Fibroblast of lung (primary cell): ENCODE measurements at places on chromosomes 5 and 9. TPM values are rescaled to one million over a fixed set of nuclear protein-coding genes. Genes with fewer than 3 reads are reported as not detected.

DNA sequence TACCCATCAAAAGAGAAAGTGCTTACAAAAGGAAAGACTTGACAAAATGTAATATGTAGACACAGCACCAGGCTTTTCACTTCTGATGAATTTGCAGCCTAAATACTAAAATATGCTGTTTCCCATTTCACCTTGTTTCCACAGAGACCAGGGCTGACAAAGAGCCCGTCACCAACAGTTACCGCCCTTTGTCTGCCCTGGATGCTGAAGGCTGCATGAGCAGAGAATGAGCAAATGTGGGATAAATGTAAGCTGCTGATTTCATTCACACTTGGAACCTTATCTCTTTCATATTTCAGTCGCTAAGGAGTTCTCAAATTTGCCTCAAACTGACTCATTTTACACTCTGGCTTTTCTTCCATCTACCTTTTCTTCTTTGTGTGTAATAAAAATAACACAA lies 213.9 kb downstream of the TMEM167A start:
- no peak overlapping the region for H3K27ac ChIP-seq
- H3K36me3 ChIP-seq = no peaks in the 10 kb centered on the region

GRCh38 chr9:124599121-124599795 lies 92.1 kb upstream of the NR5A1 start:
- H3K4me3 ChIP-seq = no peak overlapping the region
- no peak for DNase-seq
- H3K27ac ChIP-seq = no peak overlapping the region
- H3K27me3 ChIP-seq = peaks cover 4% of the 10 kb centered on the region

DNA sequence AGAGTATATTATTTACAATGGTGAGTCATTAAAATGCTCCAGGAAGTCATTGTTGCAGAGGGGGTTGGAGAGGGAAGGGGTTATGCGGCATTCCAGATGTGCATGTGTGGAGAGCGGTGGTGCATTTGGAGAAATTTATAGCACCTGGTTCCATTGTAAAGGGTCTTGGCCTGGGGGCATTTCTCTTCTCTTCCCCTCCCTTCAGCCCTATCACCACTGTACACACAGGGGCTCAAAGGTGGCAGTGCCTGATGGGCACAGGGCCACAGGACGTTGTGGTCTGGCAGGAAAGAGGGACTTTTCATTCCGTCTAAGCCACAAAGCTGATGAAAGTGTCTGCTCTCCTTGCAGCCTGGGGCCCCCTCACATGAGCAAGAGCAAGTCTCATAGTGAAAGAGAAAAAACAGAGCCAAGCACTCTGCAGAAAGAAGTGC lies 442.4 kb upstream of the ZNF462 start:
- no peak overlapping the region for H3K4me3 ChIP-seq
- H3K27me3 ChIP-seq = no peaks in the 10 kb centered on the region
- H3K4me1 ChIP-seq = no peaks in the 10 kb centered on the region
- no peaks in the 10 kb centered on the region for H3K36me3 ChIP-seq
- no peak overlapping the region for H3K27ac ChIP-seq
- DNase-seq = peak; percentile 53

- no peak overlapping the region for H3K27ac ChIP-seq
- no peaks in the 10 kb centered on the region for H3K27me3 ChIP-seq
- DNase-seq = no peak
- H3K4me3 ChIP-seq = no peak overlapping the region
Observed at GRCh38 chr9:87781331-87781730, 55.4 kb downstream of the CTSL start.

GRCh38 chr5:116856271-116856670 lies 281.6 kb upstream of the SEMA6A start:
- no peaks in the 10 kb centered on the region for H3K4me1 ChIP-seq
- no peak overlapping the region for H3K27ac ChIP-seq
- H3K36me3 ChIP-seq = no peaks in the 10 kb centered on the region
- no peaks in the 10 kb centered on the region for H3K27me3 ChIP-seq

The GKAP1 gene
- 2.6 TPM in 2 replicates for total RNA-seq

DNA sequence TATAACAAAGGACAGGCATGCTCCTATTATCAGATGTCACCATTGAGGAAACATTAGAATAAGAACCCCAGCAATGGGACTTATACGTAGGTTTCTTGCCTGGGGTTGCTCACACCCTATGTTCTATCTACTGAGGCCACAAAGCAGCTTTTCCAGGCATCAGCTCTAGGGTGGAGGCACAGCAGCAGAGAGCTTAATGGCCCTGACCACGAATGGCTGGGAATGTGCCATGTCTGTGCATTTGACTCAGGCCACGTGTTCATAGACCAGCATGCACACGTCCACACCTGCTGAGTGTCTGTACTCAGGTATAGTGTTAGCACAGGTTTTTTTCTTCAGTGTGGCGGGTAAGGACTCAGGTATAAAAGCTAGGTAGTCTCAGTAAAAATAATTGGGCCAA lies 129.4 kb downstream of the AOPEP start:
- H3K4me1 ChIP-seq = no peaks in the 10 kb centered on the region
- DNase-seq = no peak
- no peaks in the 10 kb centered on the region for H3K36me3 ChIP-seq
- H3K27ac ChIP-seq = no peak overlapping the region
- no peak overlapping the region for H3K4me3 ChIP-seq
- H3K27me3 ChIP-seq = no peaks in the 10 kb centered on the region

- H3K27me3 ChIP-seq = no peaks in the 10 kb centered on the region
- no peak overlapping the region for H3K4me3 ChIP-seq
- H3K36me3 ChIP-seq = no peaks in the 10 kb centered on the region
- DNase-seq = no peak
- H3K27ac ChIP-seq = no peak overlapping the region
Observed at GRCh38 chr5:9610364-9610763, 19.8 kb downstream of the TAS2R1 start.

GRCh38 chr9:607417-607816 lies 234.1 kb upstream of the DMRT1 start:
- H3K4me1 ChIP-seq = no peaks in the 10 kb centered on the region
- no peaks in the 10 kb centered on the region for H3K27me3 ChIP-seq
- no peak overlapping the region for H3K27ac ChIP-seq
- no peak overlapping the region for H3K4me3 ChIP-seq
- no peak for DNase-seq
- H3K36me3 ChIP-seq = no peaks in the 10 kb centered on the region

The F2R gene
- total RNA-seq = 164 and 265 TPM in 2 replicates

DNA sequence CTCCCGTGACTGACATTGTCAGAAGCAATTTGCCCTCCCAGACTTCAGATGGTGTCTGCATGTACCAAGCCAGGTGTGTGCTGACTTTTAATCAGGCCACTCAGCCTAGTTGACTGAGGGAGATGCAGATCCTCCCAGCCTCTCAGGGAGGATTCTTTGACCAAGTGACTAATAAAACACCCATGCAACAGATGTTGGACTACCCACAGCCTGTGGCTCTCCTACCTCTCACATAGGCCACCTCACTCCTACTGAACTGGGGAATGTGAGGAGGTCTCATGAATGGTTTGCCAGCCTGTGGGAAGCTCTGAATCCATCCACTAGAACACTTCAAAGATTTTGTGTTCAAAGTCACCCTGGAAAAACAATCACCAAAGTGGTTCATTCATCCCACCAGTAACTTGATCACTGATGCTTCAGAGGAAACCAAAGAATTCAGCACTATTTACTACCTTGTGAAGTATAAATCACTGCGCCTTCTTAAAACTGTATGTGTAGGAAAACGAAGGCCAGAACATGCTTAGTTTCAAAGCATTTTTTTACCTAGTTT lies 80.1 kb downstream of the ESM1 start:
- no peak overlapping the region for H3K27ac ChIP-seq
- no peak overlapping the region for H3K4me3 ChIP-seq
- DNase-seq = no peak
- H3K36me3 ChIP-seq = no peaks in the 10 kb centered on the region

DNA sequence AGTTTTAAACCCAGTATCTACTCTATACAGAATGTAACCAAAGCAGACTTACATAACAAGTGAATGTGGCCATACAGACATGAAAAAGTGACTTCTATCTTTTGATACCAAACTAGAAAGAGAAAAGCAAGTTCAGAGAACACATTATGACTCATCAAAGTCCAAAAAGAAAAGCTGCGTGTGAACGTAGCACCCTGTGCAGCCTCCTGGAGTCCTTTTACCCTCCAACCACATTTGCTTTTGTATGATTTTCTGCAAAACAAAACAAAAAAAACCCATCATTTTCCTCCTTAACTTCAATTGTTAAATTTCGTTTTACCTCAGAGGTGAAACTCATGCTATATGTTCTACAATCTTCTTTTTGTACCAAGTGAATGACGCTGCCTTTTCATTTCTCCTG lies 2.8 kb upstream of the SMARCA2 start:
- no peak overlapping the region for H3K27ac ChIP-seq
- no peak overlapping the region for H3K4me3 ChIP-seq
- peaks cover 4% of the 10 kb centered on the region for H3K4me1 ChIP-seq
- no peaks in the 10 kb centered on the region for H3K27me3 ChIP-seq

DNA sequence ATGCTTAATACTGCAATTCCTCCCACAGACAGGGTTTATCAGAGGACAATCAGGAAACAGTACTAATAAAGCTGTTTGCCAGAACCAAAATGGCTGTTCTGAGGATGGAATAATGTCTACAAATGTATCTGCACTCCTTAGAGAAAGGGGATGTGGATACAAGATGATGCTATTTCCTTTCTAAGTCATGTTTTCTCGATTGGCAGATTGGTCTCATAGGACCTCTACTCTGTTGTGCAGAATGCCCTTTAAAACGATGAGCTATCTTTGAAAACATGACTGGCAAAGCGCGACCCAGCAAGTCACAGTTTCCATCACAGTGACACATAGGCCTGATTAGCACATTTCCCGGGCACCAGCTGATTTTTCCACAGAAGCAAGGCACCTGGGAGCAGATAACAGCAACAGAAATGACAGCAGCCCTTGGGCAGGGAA lies 54.0 kb downstream of the AOPEP start:
- DNase-seq = no peak
- no peaks in the 10 kb centered on the region for H3K36me3 ChIP-seq
- peaks cover 4% of the 10 kb centered on the region for H3K4me1 ChIP-seq
- H3K4me3 ChIP-seq = no peak overlapping the region
- no peaks in the 10 kb centered on the region for H3K27me3 ChIP-seq

GRCh38 chr9:14535161-14535955 lies 157.9 kb downstream of the ZDHHC21 start:
- H3K27me3 ChIP-seq = no peaks in the 10 kb centered on the region
- no peaks in the 10 kb centered on the region for H3K4me1 ChIP-seq
- H3K36me3 ChIP-seq = no peaks in the 10 kb centered on the region

The PCDHA12 gene
- total RNA-seq = 0.26 and 0.50 TPM in 2 replicates

The FBP2 gene
- total RNA-seq = not detected in 2 replicates

DNA sequence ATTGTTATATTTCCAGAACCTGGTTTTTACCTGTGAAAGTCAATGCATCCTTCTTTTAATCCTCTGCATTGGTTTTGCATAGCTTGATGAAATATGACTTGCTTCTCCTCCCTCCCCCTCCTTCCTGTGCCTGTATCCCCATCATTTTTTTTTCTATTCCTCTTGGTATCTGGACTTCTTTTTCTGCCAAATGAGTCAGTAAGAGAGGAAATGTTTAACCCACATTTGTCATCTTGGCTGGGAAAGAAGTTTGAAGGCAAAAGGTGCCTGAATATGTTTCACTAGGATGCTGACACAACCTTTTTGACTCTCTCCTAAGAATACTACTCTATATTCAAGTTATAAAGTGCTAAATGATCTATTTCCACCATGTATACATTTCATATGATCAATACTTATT lies 35.5 kb upstream of the CDKN2B start:
- no peak overlapping the region for H3K4me3 ChIP-seq
- peak; percentile 94 for DNase-seq
- H3K27ac ChIP-seq = no peak overlapping the region
- H3K36me3 ChIP-seq = no peaks in the 10 kb centered on the region
- peaks cover 21% of the 10 kb centered on the region for H3K4me1 ChIP-seq
- no peaks in the 10 kb centered on the region for H3K27me3 ChIP-seq

DNA sequence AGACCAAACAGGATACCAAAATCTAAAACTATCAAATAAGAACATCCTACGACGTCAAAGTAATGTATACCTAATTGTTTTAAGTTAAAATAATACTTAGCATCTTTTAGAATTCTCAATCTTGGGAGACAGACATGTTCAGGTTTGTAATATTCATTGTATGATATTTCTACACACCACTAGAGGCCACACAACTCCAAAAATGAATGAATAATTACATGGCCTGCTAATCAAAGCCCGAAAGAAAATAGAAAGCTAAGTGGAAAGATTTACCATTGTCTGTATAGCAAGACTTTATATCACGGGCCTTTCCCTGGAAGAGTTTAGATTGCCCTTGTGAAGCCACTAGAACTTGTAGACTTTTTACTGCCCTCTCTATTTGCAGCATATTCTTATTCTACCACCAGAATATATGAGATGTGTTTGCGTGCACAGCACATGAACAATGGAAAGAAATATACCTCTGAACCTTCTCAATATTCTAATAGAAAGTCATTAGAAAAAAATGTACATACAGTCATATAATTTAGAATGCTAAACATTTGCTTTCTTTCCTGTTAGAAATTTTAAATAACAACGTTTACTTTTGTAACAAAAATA lies 380.1 kb upstream of the NUDT12 start:
- DNase-seq = peak; percentile 8
- no peak overlapping the region for H3K4me3 ChIP-seq
- no peaks in the 10 kb centered on the region for H3K27me3 ChIP-seq
- H3K27ac ChIP-seq = no peak overlapping the region
- no peaks in the 10 kb centered on the region for H3K36me3 ChIP-seq
- no peaks in the 10 kb centered on the region for H3K4me1 ChIP-seq
